ENCODE measurements at places on chromosomes 7 and 10.

DNA sequence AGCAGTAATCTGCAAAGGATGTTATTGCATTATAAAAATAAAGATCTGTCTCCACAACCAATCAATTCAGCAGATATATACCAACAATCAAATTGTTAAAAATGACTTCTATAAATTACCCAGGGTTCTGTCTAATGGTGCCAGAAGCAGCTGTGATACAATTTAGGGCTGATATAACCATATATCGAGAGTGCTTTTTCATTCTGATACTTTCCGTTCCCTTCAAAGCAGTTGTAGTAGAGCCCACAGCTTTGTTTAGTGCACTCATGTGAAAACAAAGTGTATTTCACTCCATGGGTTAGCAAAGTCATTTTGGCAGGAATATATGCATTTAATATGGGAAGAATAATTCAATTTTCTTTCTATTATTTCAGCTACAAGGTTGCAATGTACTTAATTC lies 83.1 kb upstream of the CHCHD3 start:
- no peaks in the 10 kb centered on the region for H3K36me3 ChIP-seq
- H3K27ac ChIP-seq: no peak overlapping the region
- no peaks in the 10 kb centered on the region for H3K27me3 ChIP-seq
- DNase-seq: no peak

- H3K4me1 ChIP-seq: no peaks in the 10 kb centered on the region
- no peak overlapping the region for H3K4me3 ChIP-seq
- DNase-seq: no peak
- no peaks in the 10 kb centered on the region for H3K27me3 ChIP-seq
These were observed 119.7 kb upstream of the TNRC18 start for GRCh38 chr7:5543361-5543760.

GRCh38 chr7:24024276-24025068 lies 259.5 kb upstream of the NPY start:
- no peak overlapping the region for H3K27ac ChIP-seq
- no peaks in the 10 kb centered on the region for H3K4me1 ChIP-seq
- no peak overlapping the region for H3K4me3 ChIP-seq

DNA sequence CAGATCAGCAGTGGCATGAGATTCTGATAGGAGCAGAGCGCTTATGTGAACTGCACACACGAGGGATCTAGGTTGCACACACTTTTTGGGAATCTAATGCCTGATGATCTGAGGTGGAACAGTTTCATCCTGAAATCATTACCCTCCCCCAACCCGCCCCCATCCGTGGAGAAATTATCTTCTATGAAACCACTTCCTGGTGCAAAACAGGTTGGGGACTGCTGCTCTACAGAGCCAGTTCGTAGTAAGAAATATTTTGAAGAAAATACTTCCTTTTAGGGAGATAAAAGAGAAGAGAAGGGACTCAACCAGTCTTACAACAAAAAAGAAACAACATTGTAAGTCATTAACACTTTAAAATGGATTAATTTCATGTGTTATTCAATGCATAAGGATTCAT lies 1308.2 kb downstream of the GATA3 start:
- no peak overlapping the region for H3K4me3 ChIP-seq
- H3K27ac ChIP-seq: no peak overlapping the region
- no peaks in the 10 kb centered on the region for H3K27me3 ChIP-seq
- no peaks in the 10 kb centered on the region for H3K36me3 ChIP-seq
- DNase-seq: no peak

DNA sequence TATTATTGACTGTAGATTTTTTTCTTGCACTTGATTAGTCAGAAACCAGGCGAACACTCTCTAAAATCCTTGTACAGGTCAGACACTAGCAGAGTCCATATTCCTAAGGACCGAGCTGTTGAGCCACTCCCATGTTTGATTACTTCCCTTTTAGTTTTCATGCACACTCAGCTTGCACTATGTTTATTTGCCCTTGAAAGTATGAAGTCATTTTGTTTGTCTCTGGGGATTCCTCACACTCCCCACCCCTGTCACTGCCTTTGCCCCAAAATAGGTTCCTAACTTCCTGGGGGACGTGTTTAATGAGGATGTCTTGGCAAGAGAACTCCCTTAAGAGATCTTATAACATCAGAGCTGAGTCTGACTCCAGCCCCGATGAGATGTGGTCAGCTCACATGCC lies 182.1 kb downstream of the EVX1 start:
- H3K4me1 ChIP-seq: no peaks in the 10 kb centered on the region
- H3K27ac ChIP-seq: no peak overlapping the region
- H3K36me3 ChIP-seq: no peaks in the 10 kb centered on the region
- DNase-seq: no peak
- H3K4me3 ChIP-seq: no peak overlapping the region

GRCh38 chr10:124239134-124239533 lies 145.7 kb upstream of the CHST15 start:
- H3K36me3 ChIP-seq: no peaks in the 10 kb centered on the region
- DNase-seq: no peak
- H3K27ac ChIP-seq: no peak overlapping the region
- no peaks in the 10 kb centered on the region for H3K4me1 ChIP-seq
- H3K27me3 ChIP-seq: no peaks in the 10 kb centered on the region

DNA sequence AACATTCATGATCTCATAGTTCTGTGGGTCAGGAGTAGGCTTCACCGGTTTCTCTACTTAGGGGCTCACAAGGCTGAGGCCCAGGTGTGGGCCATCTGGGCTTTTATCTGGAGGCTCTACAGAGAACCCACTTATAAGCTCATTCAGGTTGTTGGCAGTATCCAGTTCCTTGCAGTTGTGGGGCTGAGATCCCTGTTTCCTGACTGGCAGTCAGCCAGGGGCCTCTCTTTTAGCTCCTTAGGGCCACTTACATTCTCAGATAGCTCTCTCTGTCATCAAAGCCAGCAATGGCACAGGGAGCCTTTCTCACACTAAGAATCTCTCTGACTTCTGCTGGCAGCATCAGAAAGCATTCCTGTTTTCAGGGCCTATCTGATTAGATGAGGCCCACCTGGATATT lies 18.2 kb upstream of the HECTD2 start:
- H3K36me3 ChIP-seq: no peaks in the 10 kb centered on the region
- H3K4me1 ChIP-seq: peaks cover 14% of the 10 kb centered on the region
- H3K27me3 ChIP-seq: no peaks in the 10 kb centered on the region
- no peak overlapping the region for H3K4me3 ChIP-seq
- no peak overlapping the region for H3K27ac ChIP-seq
- DNase-seq: no peak

GRCh38 chr10:31272841-31273240 lies 46.2 kb upstream of the ZEB1 start:
- no peaks in the 10 kb centered on the region for H3K27me3 ChIP-seq
- no peak for DNase-seq
- H3K27ac ChIP-seq: no peak overlapping the region
- H3K4me1 ChIP-seq: no peaks in the 10 kb centered on the region

GRCh38 chr7:108028111-108028510 lies 25.1 kb upstream of the LAMB1 start:
- H3K36me3 ChIP-seq: no peaks in the 10 kb centered on the region
- DNase-seq: no peak
- no peaks in the 10 kb centered on the region for H3K27me3 ChIP-seq
- peaks cover 11% of the 10 kb centered on the region for H3K4me1 ChIP-seq

DNA sequence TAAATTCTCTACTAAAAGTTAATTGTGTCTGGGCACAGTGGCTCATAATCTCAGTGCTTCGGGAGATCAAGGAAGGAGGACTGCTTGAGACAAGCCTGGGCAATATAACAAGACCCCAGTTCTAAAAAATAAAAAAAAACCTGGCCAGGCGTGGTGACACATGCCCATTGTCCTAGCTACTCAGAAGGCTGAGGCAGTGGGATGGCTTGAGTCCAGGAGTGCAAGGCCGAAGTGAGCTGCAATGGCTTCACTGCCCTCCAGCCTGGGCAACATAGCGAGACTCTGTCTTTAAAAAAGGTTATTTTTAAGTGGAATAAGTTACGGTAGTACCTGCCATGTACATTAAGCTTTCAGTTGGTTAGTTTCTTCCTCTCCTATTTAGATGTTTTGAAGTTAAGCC lies 28.9 kb downstream of the CDK14 start:
- no peak for DNase-seq
- no peak overlapping the region for H3K27ac ChIP-seq
- H3K4me3 ChIP-seq: no peak overlapping the region
- no peaks in the 10 kb centered on the region for H3K36me3 ChIP-seq
- H3K27me3 ChIP-seq: no peaks in the 10 kb centered on the region
- H3K4me1 ChIP-seq: peaks cover 33% of the 10 kb centered on the region

- no peak overlapping the region for H3K27ac ChIP-seq
- H3K36me3 ChIP-seq: peaks cover 62% of the 10 kb centered on the region
- no peaks in the 10 kb centered on the region for H3K4me1 ChIP-seq
- no peak for DNase-seq
- no peak overlapping the region for H3K4me3 ChIP-seq
These were observed 84.1 kb downstream of the EZH2 start for GRCh38 chr7:148799893-148800555.
